GM03348 (cell line): ENCODE measurements at places on chromosomes 6 and 20.
A peak's percentile ranks its signal among the peaks of the same experiment; 100 is the strongest.

DNA sequence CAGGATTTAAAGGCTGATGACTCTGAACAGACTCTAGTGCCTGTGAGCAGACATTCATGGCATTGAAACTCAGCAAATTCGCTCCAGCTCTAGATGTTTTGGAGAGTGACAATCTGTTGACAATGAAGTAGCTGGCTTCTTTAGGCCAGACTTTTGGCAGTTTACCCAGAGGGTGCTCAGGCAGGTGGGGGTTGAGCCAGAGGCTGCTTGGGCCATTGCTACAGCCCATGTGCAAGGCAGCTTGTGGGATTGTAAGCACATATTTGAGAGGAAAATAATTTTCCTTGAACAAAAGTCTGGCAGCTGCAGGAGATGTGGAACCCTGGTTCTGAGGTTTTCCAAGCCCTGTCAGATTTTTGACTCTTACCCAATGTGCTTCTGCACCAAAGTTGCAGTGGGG lies 311.6 kb downstream of the CDC5L start:
- DNase-seq, result peak; percentile 76

GRCh38 chr20:2866236-2866635 lies 7.0 kb upstream of the PTPRA start:
- no peak for DNase-seq

GRCh38 chr6:161407581-161407980 lies 133.7 kb upstream of the AGPAT4 start:
- DNase-seq, result no peak

- no peak for DNase-seq
These were observed 28.3 kb downstream of the CDK5RAP1 start for GRCh38 chr20:33372993-33373441.

- no peak for DNase-seq
These were observed 116.7 kb downstream of the JPH2 start for GRCh38 chr20:44070139-44070900.

- no peak for DNase-seq
These were observed 79.2 kb upstream of the STMND1 start for GRCh38 chr6:17022604-17023003.

- no peak for DNase-seq
These were observed 37.3 kb downstream of the BLTP3A start for GRCh38 chr6:34829137-34829536.

DNA sequence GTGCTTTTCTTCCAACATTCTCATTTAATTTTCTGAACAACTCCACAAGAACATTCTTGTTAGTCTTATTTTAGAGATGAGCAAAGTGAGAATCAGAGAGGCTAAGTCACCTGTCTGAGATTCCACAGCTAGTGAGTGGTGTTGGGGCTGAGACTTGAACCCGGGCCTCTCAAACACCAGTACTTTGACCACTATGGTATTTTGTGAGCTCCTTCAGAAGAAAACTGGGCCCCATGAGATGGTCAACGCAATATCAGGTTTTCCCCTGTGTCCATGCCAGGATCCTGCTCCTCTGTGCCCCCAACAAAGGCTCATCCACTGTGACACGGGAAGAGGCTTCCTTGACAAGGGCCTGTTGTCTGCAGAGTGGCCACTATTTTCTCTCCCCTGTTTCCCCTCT lies 51.9 kb downstream of the MAFB start:
- no peak for DNase-seq
